ENCODE measurements at places on chromosomes 16 and 17.

- no peak for DNase-seq
These were observed 10.9 kb upstream of the KRTAP17-1 start for GRCh38 chr17:41326173-41327145.

- no peak for DNase-seq
These were observed 10.2 kb upstream of the FAM83G start for GRCh38 chr17:19014628-19015215.

GRCh38 chr16:56266641-56267607, 75.6 kb downstream of the GNAO1 start:
- no peak for DNase-seq

- no peak for DNase-seq
These were observed 84.4 kb upstream of the NKD1 start for GRCh38 chr16:50463581-50464324.

GRCh38 chr16:89300976-89301360, 83.5 kb downstream of the ZNF778 start:
- DNase-seq, result no peak

DNA sequence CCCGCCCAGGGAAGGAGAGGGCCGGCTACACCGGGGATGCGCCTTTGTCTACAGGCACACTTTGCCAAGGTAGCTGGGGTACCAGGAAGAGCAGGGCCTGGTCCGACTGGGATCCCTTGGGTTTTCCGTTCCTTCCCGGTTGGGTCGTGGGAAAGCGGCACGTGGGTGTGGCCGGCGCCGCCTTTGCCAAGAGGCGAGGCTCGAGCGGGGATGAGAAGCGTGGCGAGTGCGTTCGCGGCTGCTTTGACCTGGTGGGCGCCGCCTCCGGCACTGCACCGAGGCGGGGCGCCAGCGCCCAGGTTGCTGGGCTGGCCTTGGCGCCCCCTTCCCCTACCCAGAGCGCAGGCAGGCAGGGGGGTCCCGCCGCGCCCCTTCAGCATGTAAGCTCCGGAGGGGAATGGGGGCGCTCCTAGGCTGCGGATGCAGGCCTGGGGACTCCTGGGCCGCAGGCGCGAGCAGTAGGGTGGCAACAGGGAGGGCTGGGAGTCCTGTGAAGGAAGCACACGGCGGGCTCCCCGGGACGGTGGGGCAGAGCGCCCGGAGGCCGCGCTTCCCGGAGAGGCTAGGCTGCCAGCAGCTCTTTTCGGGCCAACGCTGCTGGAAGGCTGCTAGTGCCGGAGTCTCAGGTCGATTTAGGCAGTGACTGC, 2.0 kb downstream of the HAS3 start:
- DNase-seq, result no peak

- no peak for DNase-seq
These were observed 42.4 kb downstream of the OMG start for GRCh38 chr17:31254654-31255053.

- no peak for DNase-seq
These were observed 21.5 kb downstream of the TNS4 start for GRCh38 chr17:40479754-40480480.

- DNase-seq, result no peak
These were observed 30.2 kb downstream of the XPO6 start for GRCh38 chr16:28181515-28181914.

- DNase-seq, result no peak
These were observed 256.4 kb downstream of the CDH13 start for GRCh38 chr16:82882982-82883835.

DNA sequence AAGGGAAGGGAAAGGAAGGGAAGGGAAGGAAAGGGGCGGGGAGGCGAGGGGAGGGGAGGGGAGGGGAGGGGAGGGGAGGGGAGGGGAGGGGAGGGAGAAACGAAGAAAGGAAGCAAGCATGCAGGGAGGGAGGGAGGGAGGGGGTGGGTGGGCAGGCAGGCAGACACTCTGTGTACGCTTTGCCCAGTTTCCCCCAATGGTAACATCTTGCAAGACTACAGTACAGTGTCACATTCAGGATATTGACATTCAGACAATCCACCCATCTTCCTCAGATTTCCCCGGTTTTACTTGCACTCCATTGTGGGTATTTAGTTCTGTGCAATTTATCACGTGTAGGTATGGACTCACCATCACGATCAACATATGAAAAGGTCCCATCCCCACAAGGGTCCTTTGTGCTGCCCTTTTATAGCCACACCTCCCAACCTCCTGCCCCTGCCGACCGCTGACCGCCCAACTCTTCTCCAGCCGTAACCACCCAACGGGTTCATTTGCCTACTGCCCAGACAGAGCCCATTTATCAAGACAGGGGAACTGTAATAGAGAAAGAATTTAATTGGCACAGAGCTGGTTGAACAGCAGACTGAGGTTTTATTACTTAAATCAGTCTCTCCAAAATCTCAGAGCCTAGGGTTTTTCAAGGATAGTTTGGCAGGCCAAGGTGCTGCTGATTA, 91.4 kb upstream of the FA2H start:
- DNase-seq, result no peak

DNA sequence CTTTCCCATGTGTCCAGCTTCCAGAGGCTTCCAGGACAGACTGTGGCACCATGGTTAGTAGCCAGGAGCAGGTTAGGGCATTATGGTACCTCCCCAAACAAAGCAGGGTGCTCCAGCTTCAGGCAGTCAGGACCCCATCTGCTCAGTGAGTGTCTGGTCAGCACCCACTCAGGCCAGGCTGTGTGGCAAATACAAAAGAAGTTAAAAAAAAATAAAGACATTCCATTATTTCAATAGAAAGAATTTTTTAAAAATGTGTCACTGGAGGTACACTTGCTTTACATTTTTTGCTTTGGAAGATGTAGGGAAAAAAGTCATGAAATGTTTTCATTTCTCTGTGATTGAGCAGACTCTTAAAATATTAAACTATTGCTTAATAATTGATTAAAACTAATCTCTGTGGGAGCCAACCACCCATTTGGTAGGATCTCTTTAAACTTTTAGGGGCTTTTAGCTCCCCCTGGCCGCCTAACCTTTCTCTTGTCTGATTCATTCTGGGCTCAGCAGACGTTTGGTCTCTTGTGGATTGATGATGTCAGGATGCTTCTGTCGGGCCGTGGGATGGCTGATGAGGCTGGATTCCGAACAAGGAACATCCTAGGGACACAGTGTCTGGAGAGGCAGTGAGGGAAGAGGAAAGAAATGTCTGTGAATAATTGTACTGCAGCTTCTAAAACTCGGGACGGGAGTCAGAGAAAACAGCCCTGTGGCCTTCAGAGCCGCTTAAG, 28.4 kb upstream of the NPTX1 start:
- no peak for DNase-seq

- DNase-seq, result no peak
These were observed 41.7 kb downstream of the ANKRD11 start for GRCh38 chr16:89448656-89449055.

DNA sequence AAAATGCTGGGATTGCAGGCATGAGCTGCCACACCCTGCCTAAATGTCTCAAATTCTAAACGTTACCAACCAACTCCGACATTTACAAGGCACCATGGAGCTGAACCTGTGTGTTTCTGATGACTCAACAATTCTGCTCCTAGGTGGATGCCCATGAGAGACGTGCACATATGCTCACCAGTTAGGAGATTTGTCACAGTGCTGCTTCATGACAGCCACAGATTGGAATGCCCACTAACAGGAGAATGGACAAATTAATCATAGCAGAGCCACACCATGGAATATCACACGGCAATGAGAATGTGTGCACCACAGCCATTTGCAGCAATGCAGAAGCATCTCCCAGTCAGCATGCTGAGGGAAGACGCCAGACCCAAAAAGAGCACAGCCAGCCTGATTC, 8.0 kb upstream of the KCNG4 start:
- DNase-seq, result no peak

GRCh38 chr17:13600475-13601321, 1.0 kb downstream of the HS3ST3A1 start:
- no peak for DNase-seq

DNA sequence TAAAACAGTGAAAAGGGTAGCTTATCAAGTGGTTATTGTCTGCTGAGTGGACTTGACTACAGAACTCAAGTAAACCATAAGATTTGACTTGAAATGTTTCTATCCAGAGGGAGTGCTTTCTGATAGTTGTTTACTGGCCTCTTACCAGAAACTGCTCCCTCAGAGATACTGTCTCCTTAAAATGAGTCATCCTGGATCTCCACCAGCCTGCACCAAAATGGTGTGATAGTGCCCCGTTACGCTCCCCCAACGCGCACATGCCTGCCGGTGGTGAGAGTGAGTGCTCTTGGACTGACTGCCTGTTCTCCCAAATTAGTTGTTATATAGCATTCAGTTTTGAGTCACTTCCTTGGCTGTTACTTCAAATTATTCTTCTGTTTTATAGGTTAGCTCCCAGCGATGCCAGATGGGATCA, 22.9 kb downstream of the PRCD start:
- DNase-seq, result no peak
